Type B pancreatic cell (in vitro differentiated cells): ENCODE measurements at places on chromosomes 3 and 15.

DNA sequence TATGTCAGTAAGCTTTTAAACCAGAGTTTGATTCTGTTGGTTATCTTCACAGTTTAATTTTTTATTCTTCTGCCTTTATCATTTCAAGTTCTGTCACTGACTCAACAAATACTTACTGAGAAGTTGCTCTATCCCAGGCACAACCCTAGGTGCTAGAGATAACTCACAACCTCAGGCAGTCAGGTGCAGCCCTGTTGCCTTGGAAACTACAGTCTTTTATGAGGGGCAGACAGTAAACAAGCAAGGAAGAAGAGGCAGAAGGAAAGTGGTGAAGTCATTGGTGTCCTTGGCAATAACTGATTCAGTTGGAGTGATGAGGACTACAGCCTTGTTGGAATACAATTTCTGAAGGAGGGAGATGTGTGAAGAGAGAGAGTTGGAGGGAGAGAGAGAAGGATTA is 142.1 kb upstream of the LRTM1 start:
- no peak for DNase-seq

DNA sequence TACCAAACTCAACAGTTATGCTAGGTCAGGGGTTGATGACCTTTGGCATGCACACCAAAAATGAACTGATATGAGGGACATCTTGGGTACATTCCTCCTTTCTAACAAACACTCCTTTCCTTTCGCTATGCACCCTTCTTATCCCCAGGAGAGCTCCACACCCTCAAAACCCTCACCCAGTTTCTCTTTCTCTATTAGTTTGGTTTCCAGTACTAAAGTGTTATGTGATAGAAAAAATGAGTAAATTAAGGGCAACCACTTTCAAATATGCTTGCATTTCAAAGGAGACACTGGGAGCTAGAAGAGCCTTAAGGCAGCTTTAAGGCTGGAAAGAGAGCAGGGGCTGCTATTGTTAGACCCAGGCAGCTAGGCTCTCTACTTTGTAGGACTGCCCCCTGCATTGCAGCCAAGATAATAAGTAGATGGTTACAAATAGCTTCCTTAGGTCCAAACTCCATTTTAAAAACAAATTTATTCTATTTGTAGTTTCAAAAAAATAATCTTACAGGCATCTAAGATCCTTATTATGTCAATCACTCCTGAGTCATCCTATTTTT is 244.3 kb downstream of the ZIC1 start:
- DNase-seq, result no peak

DNA sequence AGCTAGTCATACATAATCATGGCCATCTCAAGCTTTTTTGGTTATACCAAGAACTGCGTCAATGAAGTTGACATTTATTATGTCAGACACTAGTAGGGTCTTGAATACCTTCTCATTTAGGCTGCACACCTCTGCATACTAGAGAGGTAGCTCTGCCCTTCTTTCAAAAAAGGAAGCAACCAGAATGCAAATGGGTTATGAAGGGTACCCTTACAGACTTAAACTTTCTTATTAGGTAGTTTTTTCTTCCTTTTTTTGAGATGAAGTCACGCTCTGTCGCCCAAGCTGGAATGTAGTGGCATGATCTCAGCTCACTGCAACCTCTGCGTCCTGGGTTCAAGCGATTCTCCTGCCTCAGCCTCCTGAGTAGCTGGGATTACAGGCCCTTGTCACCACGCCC is 3.3 kb downstream of the PCNP start:
- DNase-seq, result no peak

DNA sequence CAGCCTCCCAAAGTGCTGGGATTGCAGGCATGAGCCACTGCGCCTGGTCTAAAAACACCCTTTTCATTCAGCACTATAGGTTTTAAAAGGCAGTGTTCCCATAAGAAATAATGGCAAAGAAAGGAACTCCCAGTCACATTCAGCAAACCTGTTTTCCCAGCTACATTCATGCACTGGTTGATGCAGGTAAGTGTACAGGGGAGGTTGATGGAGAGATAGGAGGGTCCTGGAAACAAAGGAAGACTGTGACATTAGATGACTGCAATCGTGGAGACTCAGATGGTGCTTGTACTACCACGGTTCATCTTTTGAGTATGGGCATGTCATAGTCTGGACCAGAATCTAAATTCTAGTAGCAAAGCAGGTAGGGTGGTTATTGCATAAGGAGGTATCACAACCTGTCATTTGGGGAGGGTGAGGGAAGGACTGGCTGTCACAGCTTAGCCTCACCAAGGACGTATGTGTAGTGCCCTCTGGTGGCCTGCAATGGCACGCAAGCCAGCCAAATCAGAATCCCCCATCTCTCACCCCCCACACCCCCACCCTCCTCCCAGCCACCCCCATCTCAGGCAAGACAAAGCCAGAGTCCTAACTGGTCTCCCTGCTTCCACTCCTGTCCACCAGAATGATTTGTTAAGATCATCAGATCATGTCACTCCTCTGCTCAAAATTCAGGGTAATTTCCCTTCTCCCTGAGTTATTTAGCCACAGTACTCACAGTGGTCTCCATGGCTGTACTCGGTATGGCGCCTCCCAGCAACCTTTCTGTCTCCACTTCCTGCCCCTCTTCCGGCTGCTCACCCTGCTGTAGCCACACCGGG is 28.8 kb upstream of the UBL7 start:
- DNase-seq, result no peak

- no peak for DNase-seq
Observed at GRCh38 chr3:121431726-121432517, 113.9 kb downstream of the POLQ start.
